ENCODE measurements at places on chromosomes 4 and X.

DNA sequence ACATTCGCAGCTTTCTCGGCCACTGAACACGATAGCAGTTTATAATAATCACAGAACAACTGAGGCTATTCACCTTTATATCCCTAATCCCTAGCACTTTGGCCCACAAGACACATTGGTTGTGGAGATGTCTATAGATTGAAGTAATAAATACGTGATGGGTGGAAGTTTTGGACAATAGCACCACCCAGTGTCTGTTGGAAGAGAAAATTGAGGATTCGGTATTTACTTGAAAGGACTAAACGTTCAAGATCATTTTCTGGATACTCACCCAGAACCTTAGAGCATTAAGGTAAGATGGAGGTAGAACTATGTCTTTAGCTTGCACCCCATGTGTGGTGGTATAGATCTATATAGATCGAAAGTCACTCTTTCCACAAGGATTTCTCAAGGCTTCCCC, 787 bp upstream of the TMSB15A start:
- no peak for DNase-seq

GRCh38 chr4:119653990-119654389, 25.4 kb upstream of the PDE5A start:
- DNase-seq: no peak

DNA sequence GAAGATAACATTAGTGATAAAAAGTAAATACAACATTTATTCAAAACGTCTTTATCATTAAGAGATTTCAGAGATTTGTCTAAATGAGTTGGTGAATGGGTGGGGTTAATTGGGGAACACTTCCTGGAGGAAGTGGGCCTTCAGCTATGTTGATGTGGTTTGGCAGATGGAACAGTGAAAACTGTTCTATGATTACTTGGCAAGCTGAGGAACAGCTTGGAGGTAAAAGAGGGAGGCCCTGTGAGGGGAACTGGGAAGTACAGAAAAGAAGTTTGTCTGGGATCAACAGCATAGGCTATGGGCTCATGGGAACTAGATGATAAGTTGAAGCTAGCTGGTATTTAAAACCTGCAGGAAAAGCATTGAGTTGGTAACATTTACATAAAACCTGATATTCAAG, 26.0 kb downstream of the OCRL start:
- no peak for DNase-seq

DNA sequence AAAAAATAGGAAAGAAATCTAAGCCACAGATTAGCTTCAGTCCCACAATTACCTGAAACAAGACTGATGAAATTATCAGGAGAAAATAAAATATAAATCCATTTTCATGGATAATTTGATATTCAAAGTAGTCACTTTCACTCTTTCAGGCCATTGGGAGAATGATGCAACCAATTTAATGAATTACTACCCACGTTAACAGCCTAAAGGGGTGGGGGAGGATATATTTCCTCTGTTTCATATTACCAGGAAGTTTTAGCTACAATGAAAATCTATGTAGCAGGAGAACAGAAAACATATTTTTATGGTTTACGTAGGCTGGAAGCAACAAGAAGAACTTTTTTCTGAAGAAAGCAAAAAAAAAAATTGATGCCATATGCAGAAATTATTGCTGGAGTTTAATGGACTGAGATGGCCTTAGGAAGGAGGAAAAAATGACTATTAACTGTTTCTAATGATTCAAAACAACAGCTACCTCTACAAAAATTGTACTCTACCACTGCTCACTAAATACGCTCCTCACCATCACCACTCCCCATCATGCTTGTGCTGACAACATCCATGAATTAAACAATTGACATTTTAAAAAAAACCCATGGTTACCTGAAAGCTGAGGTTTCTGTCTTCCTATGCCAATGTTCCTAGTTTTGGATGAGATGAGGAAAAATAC, 100.9 kb downstream of the CXXC4 start:
- no peak for DNase-seq

- no peak for DNase-seq
Observed at GRCh38 chrX:116230130-116230898, 59.8 kb downstream of the AGTR2 start.

GRCh38 chrX:75784680-75785491, at the start of gene MAGEE2:
Gene MAGEE2, minus strand, starts transcription at chrX:75785254. Its CDS starts 203 bp downstream, at chrX:75785051.
- no peak for DNase-seq

DNA sequence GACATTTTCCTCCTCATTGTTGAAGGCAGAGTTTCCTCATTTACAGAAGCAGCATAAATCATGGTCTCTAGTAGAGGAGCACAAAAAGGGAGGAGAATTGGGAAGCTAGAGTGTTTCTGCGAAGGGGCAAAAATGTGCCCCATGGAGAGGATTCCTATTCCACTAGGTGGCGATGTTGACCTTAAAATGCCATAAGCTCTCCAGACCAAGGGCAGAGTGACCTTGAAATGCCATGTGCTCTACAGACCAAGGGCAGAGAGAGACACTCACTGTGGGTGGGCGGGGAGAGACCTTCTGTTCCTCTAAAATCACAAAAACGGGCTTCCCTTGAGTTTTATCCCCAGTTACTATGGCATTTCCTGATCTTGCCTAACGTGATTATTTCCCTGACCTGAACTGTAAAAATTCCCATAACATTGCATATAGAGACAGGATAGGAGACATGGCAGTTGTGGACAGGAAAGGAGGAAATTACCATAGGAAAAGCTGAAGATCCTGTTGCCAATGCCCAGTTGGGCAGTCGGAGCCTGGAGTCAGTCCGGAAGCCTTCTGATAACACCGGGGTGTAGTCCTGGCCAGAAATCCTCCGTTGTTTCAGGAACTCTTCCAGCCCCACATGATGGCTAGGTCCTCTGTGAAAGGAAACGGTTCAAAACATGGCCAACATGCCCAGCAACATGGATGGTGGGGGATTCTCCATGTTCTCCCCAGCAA, 567.7 kb downstream of the MAGEB5 start:
- peak; percentile 35 for DNase-seq

- no peak for DNase-seq
Observed at GRCh38 chr4:6541789-6542188, 33.2 kb upstream of the MAN2B2 start.

GRCh38 chrX:40175511-40176350, 78.0 kb upstream of the BCOR start:
- peak; percentile 25 for DNase-seq

DNA sequence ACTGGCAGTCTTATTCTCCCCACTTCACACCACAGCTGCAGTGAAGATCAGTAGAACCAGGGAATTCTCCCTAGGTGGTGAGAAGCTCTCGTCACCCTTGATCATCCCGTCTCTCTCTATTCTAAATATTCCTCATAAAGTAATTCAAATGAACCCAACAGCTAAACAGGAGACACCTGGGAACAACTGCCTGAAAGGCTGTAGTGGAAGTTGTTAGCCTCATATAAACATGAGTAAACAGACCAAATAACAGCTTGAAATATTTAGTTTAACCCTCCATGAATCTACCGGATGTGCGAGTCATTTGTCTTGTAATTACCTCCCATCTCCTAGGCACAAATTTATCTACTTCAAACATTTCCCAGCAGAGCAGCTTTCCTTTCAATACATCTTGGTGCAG, 30.4 kb upstream of the APELA start:
- DNase-seq: no peak

DNA sequence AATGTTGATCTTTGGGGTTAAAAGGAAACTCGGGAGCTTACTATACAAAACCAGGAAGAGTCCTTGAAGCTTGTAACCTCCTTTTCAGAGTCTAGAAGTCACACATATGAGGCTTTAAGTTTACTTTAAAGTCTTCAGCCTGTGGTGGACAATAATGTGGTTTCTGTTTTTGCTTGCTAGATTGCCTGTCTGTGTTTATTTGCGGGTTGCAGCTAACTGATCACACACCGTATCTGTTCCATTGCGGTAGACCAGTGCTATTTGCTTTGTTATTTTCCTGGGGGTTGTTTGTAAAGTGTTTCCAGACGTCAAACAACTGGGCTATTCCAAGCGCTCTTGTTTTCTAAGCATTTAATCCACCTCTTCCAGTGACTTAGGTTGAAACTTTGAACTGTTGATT, 143.0 kb upstream of the GYPA start:
- DNase-seq: no peak

DNA sequence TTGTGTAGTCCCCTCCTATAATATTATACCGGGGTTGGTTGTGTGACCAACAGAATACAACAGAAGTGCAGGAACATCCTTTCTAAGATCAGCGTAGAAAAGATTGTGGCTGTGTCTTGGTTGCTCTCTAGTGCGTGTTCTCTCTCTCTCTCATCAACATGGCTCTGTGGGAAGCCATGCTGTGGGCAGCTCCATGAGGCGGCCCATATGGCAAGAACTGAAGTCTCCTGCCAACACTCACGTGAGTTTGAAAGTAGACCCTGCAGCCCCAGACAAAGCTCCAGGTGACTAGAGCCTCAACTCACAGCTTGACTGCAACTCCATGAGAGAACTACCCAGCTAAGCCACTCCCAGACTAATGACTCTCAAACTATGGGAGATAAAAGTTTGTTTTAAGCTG, 118.7 kb downstream of the TSPAN5 start:
- no peak for DNase-seq

DNA sequence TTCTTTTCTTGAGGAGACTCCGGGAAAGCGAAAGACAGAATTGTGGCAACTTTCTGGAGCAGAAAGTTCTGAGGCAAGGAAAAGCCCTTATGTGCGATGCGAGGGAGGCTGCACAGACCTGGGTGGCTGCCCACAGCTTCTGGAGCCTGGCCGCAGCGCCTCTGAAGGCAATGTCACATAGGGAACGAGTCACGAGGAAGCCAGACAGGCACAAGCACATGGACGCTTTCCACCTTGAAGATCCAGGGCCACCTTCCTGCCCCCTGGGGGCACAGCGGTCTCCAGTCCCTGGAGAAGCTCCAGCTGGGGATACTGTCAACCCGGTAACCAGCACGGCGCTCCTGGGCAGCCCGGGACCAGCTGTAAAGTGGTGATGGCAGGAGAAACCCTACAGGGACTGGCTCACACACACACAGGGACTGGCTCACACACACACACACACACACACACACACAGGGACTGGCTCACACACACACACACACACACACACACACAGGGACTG, 69.8 kb downstream of the MTNR1A start:
- no peak for DNase-seq

DNA sequence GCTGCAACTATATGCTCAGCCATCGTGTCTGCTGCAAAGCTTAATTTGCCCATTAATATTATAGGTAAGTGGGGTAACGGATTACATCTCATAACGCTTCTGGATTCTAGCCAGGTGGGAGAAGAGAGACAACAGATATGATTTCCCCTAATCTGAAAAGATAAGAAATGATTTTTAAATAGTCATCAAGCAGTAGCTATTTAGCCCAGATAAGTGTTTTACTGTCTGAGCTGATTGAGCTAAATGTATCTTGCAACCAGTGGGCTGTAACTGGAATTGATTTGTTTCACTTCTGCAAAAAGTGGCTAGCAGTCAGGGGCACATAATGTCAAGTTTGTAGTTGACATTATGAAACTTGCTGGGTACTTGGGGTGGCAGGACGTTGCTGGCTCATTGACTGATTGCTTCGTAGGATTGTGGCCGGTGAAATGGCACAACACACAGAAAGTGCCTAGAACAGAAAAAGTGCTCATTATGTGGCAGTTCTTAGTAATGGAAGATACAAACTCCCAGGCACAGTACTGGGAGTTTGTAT, 18.5 kb downstream of the LAP3 start:
- no peak for DNase-seq

DNA sequence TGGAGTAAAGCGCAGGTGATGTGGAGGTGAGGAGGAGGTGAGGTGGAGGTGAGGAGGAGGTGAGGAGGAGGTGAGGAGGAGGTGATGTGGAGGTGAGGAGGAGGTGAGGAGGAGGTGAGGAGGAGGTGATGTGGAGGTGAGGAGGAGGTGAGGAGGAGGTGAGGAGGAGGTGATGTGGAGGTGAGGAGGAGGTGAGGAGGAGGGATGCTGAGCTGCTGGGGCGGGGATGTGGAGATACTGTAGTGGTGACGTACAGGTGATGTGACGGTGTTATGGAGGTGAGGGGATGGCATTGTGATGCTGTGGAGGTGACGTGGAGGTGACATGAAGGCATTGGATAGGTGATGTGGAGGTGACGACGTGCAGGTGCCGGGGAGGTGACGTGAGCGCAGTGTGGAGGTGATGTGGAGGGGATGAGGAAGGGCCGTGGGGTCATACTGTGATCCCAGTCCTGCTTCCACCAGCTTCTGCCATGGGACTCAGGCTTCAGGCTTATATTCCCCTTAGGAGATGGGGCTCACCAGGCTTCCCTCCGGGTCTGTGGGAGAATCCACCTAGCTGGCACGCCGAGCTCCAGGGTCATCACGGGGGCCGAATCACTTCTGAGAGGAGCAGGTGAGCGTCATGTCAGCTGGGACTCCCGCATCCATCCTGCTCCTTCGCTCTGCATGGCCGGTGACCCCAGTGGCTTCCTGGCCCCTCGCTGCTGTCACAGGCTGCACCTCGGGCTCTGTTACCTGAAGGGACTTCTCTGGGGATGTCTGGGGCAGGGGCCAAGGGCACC, 47.9 kb upstream of the GRPEL1 start:
- DNase-seq: no peak
